ENCODE measurements at places on chromosomes 1 and 21.

DNA sequence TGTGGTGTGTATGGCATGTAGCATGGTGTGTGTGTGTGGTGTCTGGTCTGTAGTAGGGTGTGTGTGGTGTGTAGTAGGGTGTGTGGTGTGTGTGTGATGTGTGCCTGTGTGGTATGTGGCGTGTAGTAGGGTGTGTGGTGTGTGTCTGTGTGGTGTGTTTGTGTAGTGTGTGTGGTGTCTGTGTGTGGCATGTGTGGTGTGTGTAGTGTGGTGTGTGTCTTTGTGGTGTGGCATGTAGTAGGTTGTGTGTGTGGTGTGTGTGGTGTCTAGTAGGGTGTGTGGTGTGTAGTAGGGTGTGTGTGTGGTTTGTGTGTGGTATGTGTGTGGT lies 85.5 kb downstream of the SYT2 start:
- DNase-seq = no peak

- DNase-seq = no peak
Observed at GRCh38 chr1:30982937-30983336, 74.4 kb upstream of the SDC3 start.

DNA sequence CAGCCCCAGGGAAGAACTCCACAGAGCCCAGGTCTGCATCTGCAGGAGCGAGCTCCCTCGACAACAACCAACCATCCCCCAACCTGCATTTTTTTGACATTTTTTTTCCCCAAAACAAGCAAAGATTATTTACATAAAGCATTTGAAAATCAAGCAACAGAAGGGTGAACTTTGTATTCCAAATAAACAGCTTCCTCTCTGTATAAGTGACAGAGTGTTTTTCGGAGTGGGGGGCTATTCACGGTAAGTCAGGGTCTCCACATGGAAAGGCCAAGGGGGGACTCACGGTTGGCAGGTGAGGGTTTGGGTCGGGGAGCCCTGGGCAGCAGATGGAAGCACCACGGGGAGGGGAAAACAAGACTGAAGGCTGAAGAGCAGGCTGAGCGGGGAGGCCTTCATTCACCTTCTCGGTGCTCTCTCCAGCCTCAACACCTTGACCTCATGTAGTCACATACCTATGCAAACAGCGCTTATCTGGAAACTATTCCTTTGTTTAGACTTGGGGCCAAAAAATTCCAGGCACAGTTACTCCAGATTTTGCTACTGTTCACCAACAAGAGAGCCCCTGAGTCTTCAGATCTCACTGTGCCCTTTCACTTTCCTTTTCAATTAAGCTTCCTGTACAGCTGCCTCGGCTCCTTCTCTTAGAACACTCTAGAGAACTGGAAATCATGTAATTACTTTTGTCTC lies 27.6 kb downstream of the C2CD2 start:
- DNase-seq = no peak

GRCh38 chr1:201369209-201369608 lies 8.3 kb downstream of the TNNT2 start:
- no peak for DNase-seq

- DNase-seq = no peak
Observed at GRCh38 chr1:67874501-67875111, 41.3 kb upstream of the GNG12 start.

- no peak for DNase-seq
Observed at GRCh38 chr1:22050330-22050729, 2.2 kb upstream of the CDC42 start.

DNA sequence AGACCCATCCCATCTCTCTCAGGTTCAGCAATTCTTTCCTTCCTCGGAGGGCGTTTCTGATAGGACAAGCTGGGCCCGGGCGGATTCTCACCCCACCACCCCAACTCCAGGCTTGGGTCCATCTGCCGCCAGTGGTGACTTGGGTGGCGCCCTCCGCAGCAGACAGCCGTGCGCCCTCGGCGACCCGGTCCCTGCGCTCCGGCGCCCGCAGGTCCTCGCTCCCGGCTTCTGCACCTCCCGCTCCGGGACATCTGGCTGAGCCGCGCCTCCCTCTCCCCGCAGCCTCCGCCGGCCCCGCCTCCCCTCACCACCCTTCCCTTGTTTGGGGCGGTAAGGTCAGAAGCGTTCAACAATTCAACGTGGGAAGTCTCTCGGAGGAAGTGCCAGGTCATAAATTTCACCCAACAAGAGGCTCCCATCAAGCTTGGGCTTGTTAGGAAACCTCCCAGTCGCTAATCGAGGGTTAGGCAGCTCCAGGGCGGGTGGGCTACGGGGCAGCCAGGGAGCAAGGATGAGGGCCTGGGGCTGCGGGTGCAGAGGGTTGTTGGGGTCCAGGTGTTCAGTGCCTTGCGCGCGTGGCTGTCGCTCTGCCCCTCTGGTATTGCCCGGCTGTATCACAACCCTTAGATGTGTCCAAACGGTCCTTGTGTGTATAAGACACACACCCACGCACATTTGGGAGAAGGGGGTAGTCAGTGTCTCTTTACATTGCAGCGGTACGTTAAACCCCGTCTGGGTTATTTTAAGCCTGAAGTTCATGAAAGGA lies 39.8 kb downstream of the OLIG1 start:
- DNase-seq = no peak

GRCh38 chr1:22266141-22266540 lies 123.2 kb upstream of the WNT4 start:
- DNase-seq = no peak

DNA sequence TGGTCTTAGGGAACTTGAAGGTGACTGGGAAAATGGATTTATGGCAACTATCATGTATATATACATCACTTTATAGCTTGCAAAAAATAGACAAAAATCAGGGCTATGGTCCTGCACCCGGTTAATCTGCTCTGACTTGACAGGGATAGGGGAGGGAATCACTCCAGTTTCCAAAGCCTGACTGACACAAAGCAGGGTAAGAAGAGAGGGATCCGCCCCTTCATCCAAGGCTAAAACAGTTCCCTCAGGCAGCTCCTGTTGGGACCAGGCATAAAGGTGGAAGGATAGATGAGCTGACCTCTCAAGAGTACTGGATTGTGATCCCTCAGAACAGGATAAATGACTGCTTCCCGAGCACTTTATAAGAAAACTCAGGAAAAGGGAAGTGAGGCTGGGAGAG lies 1.4 kb downstream of the PBXIP1 start:
- DNase-seq = no peak

Data from effector memory CD4-positive, alpha-beta T cell (primary cell).